ENCODE measurements at places on chromosomes 7 and 10. TPM values are rescaled to one million over a fixed set of nuclear protein-coding genes. Genes with fewer than 3 reads are reported as not detected.
A peak's percentile ranks its signal among the peaks of the same experiment; 100 is the strongest.

DNA sequence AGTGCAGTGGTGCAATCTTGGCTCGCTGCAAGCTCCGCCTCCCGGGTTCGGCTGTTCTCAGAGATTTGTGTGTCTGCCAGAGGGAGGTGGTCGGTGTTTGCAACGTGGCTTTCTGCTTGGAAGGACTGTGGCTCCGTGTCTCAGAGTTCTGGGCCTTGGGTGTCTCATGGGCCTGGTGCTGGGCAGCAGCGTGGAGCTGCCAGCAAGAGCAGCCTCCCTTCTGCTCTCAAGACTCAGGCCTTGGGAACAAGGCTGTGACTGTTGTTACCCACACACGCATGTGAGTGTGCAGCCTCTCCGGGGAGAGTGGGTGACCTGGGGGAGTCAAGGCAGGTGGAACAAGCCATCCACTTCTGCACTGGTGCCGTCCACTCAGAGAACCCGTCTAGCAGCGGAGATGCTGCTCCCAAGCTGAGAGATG lies 52.0 kb downstream of the VIPR2 start:
- H3K27me3 ChIP-seq = no peaks in the 10 kb centered on the region
- no peaks in the 10 kb centered on the region for H3K4me1 ChIP-seq
- no peak for DNase-seq
- H3K36me3 ChIP-seq = no peaks in the 10 kb centered on the region
- no peak overlapping the region for H3K4me3 ChIP-seq

GRCh38 chr7:877312-878232 lies 1.2 kb downstream of the GET4 start:
- H3K36me3 ChIP-seq = no peaks in the 10 kb centered on the region
- no peak for DNase-seq
- peaks cover 29% of the 10 kb centered on the region for H3K4me1 ChIP-seq
- peak overlapping the region; percentile 95 for H3K4me3 ChIP-seq
- no peaks in the 10 kb centered on the region for H3K27me3 ChIP-seq

DNA sequence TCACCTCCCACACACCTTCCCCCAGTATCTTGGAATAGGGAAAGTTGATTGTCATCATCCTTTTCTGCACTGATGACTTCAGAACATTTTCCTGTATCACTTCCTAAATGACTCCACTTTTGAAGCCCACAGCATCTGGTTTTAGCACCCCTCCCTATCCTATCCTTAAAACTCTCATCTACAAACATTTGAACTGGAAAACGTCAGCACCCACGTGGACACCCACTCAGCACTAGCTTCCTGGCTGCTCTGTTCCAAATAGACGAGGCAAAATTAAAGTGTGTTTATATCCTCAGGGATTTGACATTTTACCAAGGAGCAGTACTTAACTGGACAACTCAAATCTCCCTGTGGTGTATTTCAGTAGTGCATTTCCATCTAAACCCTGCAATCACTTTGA lies 73.9 kb downstream of the REEP3 start:
- no peak overlapping the region for H3K27ac ChIP-seq
- no peak overlapping the region for H3K4me3 ChIP-seq
- H3K27me3 ChIP-seq = no peaks in the 10 kb centered on the region

GRCh38 chr7:37732888-37733287 lies 49.3 kb downstream of the GPR141 start:
- H3K27ac ChIP-seq = peak overlapping the region; percentile 36
- DNase-seq = no peak

DNA sequence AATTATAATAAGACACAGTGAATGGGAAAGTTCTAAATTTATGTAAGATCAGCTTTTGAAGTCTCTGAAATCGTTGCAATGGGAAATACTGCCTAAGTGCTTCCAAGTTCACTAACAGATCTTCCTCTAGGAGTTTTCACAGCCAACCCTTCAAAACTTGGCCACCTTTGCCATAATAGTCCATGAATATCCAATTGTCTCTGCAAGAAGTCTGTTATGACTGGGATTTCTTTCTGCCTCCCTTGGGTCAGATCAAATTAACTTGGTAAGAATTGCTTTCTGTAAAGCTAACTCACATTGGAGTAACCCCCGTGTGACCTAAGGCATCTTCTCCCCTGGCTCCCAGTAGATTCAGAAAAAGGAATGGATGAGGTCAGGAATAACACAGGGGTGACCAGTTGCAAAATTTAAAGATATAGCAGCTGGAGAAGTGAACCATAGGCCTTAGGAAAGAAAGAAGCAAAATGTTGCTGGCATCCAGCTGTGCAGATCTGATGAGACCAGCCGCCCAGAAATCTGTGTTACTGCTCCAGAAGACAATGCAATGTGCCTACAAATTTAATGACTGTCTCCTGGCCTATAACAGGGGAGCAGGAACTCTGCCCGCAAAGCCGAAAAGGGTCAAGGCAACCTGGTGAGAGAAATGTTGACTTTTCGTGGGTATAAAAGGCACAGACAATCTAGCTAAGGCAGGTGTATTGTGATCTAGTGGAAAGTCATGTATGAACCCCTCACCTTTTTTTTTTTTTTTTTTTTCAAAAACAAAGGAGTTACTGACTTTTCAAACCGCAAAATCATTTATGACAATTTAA lies 7.5 kb upstream of the OPTN start:
- no peak for DNase-seq
- no peaks in the 10 kb centered on the region for H3K36me3 ChIP-seq
- peaks cover 7% of the 10 kb centered on the region for H3K27me3 ChIP-seq
- H3K4me3 ChIP-seq = no peak overlapping the region
- no peak overlapping the region for H3K27ac ChIP-seq

- H3K27me3 ChIP-seq = peaks cover 6% of the 10 kb centered on the region
- H3K4me1 ChIP-seq = no peaks in the 10 kb centered on the region
- no peak for DNase-seq
Observed at GRCh38 chr10:127840884-127841283, 51.9 kb downstream of the CLRN3 start.

PHTF2 gene
- 21.8 TPM for total RNA-seq

C7orf33 gene
- not detected for total RNA-seq

LLCFC1 gene
- total RNA-seq = not detected

CLDN3 gene
- total RNA-seq = not detected

GDF2 gene
- total RNA-seq = not detected

ENTPD1 gene
- 56.4 TPM for total RNA-seq

All from natural killer cell treated with Interleukin-12 subunit alpha and Interleukin-12 subunit beta and Interleukin-15 and Interleukin-18, amount 100 ng/mL, for 72 hours (primary cell).